ENCODE measurements at places on chromosomes 11 and 22. TPM values are rescaled to one million over a fixed set of nuclear protein-coding genes. Genes with fewer than 3 reads are reported as not detected.

GRCh38 chr22:36510966-36511881 is 4.4 kb upstream of the FOXRED2 start:
- DNase-seq, result peak; percentile 35

DNA sequence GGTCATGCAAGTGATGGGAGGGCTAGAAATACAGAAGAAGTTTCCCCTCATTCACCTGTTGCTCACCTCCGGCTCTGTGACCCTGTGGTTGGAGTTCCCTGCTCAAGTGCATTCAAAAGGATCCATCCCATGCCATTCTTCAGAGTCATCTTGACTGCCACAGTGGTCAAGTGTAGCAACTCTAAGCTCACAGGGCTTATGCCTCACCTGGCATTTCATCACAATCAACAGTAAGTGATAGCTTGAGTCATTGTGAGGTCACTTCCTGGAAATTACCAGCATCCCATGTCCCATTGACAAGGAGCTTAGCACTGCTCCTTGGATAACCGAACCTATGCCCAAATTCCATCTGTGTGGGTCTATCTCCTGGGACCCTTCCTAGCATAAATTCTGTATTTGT is 55.6 kb downstream of the OR4C45 start:
- DNase-seq, result no peak

NCF4 gene
- 6.6 TPM for polyA plus RNA-seq

DNA sequence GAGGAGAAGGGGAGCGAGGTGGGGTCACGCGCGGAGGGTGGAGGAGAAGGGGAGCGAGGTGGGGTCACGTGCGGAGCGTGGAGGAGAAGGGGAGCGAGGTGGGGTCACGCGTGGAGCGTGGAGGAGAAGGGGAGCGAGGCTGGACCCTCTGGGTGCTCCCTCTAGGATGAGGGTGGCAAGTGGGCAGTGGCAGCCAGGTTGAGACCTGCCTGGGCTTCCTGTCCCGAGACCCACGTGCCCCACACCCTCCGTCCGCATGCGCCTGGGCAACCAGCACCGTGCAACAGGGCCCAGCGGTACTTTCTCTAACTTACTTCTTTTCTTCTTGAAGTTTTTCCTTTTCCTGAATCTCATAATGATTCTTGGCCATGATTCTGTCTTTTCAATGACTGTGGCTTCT is 11.1 kb downstream of the MRPL21 start:
- DNase-seq, result no peak

DERL3 gene
- polyA plus RNA-seq, result 0.28 TPM

DNA sequence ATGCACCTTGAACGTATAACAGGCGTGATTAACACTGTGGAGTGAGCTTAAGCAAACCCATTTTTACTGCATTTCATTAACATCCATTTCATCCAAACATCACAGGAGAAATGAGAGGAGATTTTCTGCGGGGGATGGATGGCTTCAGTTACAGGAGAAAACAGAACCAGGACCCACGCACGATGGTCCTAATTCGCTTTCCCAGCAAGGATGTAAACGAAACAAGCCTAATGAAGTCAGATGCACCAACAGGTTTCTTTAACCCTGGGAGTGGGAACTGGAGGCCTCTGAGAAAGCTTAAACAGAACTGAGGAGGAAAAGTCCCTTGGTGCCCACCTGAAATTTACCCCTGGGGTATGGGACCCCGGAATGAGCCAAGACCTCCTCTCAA is 2.7 kb downstream of the CADM1 start:
- DNase-seq, result no peak

GRCh38 chr11:20085918-20086317 is 74.4 kb downstream of the DBX1 start:
- no peak for DNase-seq

DNA sequence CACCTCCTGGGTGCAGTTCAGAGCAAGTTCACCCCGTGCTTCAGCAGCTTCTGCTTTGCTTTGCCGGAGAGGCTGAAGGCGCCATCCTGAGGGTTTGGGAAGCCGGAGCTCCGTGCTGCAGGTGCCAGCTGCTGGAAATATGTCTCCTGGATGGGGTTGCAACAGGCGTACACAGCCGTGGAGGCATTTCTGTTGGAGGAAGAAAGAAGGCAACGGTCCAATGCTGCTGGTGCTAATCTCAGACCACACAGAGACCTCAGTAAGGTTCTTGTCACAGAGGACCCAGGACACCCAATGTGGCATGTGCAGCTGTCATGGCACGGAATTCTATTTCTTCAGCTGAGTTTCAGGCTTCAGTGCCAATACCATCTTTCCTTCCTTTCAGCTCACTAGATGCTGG is 24.2 kb downstream of the ASPHD2 start:
- DNase-seq, result no peak

NDUFC2 gene
- 189 TPM for polyA plus RNA-seq

GRCh38 chr11:133840479-133840941 is 4.8 kb downstream of the SPATA19 start:
- no peak for DNase-seq

DNA sequence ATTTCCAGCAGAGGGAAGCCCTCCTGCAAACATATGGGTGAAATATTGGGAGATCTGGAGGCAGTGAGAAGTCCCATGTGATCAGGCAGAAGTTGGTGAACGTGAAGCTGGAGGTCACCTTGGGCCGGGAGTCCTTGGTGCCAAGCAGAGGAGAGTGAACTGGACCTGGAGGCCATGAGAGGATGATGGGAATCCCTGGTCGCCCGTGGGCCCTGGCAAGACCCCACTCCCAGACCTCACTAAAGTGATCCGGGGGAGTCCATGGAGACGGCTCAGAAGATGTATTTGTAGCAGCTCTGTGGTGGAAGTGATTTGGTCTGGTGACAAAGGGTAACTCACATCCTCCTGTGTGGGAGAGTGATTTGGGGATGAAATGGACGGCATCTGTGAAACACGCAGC is 71.0 kb downstream of the ARHGAP8 start:
- DNase-seq, result no peak

- no peak for DNase-seq
Measured at GRCh38 chr11:76788661-76789442, 5.7 kb downstream of the TSKU start.

GRCh38 chr11:87767615-87768014 is 407.6 kb downstream of the RAB38 start:
- DNase-seq, result no peak

DNA sequence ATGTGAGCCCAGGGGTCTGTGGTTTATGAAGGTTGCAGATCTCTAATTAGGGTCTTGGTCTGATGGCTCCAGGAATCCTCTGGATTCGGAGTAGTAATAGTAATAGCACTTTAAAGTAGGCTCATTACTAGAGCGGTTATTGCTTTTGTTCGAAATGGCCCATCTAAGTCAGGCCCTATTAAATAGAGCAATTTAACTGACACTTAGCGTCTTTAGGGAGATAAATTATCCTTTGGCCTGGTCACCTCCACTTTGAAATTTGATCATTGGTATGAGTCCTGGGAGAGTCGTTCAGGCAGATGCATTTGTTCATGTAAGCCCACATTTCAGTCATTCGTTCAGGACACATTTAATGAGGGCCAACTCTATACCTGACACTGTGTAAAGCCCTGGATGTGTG is 54.8 kb downstream of the LDLRAD3 start:
- DNase-seq, result no peak

- no peak for DNase-seq
Measured at GRCh38 chr11:127017482-127017881, 16.9 kb upstream of the KIRREL3 start.

DNA sequence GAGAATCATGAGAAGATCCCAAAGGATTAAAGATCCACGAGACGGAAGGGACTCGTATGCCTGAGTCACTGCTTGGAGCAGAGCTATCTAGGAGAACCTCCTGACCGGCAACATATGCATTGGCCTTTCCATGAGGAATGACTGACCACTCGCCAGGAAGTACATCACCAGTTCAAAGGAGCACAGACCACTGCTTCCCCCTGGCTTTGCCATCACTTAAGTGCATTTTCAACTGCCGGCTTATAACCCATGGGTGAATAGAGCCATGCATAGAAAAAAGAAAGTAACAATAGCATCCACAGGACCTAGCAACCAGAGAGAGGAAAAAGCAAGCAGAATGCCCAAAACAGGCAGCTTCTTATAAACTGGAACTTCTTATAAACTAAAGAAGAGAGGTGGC is 98.3 kb upstream of the ZC3H12C start:
- no peak for DNase-seq

GRCh38 chr11:1651411-1651980 is 21.9 kb downstream of the KRTAP5-5 start:
- no peak for DNase-seq

DNA sequence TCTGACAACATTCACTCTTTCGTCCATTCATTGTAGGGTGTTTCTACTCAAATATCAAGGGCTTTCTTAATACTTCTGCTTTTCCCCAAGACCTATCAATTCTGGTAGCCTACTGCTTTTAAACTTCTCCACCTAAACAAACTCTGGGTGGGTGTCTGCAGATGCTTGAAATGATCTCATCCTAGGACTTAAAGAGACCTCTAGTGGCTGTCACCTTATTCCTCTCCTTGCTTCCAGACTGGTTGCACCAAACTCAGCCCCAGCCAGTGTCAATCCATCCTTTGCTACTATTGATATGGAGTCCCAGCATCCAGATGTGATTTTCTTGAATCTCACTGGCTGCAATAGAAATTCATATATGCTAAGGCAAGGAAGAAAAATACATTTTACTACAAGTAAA is 274.7 kb downstream of the NXPE2 start:
- no peak for DNase-seq

DNA sequence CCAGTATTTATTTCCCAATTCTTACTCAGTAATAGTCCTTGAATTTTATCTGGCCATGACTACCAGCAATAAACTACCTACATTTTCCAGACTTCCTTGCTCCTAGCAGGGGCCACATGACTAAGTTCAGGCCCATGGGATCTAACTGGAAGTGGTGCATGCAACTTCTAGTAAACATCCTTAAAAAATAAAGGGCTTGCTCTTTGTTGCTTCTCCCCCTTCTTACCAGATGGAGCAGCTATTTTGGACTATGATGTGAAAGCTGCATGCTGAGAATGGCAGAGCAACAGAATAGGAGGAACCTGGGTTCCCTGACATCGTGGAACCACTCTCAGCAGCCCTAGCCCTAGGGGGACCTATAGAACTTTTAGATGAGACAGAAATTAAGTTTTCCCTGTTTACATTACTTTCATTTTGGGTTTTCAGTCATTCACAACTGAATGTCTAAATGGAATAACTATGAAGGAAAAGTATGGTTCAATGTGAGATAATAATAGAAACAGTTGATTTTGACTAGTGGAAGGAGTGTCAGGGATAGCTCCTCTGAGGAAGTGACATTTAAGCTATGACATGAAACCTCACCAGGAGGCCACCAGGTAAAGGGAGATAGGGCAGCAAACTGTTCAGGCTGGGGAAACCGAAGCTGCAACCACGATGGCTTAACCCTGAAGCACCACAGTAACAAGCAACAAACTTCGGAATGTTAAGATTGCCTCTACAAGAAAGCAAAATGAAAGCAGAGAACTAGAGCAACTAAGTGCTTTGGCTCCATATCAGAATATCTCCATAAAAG is 48.9 kb downstream of the PHF21A start:
- no peak for DNase-seq

DNA sequence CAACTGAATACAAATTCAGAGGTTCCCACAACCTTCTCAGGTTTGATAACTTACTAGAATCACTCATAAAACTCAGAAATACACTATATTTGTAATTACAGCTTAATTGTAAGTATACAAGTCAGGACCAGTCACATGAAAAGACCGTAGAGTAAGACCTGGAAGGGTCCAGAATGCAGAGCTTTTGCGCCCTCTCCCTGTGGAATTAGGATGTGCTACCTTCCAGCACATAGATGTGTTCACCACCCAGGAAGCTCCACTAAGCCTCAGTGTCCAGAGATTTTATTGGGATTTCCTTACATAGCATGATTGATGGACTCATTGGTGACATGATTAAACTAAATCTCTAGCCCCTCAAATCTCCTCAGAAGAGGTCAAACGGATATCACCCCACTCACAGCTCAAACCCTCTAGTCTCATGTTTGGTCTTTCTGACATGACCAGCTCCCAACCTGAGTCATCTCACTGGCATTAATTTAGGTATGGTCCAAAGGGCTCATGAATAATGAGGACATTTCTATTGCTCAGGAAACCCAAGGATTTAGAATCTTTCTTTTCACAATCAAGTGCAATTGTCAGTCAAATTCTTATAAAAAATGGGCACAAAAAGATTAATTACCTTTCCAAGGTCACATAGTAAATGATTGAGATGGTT is 77.2 kb upstream of the UBASH3B start:
- no peak for DNase-seq

DNA sequence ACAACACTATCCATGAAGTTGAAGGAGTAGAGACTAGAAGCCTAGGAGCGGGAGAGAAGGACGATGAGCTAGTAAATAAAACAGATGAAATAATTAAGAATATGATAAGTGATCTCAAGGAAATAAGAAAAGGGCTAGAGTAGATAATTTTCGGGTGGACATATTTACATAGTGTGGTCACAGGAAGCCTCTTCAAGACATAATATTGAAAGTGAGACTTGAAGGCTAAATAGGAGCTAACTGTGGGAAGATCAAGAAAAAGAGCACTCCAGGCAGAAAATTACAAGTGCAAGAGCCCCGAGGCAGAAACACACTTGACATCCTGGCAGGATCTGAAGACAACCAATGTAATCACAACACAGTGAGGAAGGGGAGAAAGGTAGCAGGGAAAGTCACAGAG is 11.9 kb upstream of the PPFIBP2 start:
- no peak for DNase-seq

DNA sequence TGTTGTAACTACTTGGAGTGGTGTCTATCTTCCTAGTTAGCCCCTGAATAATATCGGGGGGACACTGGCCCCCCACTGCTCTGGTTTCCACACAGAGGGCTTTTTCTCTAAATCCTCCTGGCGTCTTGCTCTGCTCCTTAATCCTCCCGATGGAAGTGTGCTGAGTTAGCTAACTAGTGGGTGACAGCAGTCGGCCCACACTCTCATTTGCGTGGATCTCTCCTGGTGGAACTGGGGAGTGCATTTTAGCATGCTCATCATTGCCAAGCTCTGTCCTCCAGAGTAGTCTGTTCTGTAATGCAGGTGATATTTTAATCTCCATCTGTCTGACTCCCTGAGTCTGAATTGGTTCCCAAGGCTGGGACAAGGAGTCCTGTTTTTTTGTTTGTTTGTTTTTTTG is 46.1 kb upstream of the RASSF10 start:
- no peak for DNase-seq

DNA sequence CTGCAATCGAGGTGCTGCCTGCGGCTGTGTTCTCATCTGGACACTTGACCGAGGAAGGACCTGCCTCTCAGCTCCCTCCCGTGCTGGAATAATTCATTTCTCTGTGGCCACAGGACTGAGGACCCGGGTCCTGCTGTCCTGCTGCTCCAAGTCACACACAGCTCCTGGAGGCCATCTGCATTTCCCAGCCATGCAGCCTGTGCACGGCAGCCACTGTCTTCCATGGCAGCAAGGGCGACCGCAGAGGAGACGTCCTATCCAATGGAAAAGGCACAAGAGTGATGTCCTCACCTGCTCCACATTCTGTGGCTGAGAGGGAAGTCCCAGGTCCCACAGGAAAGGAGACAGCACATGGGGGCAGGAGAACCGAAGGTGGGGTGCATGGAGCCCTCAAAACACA is 495.8 kb downstream of the BRD1 start:
- no peak for DNase-seq

- DNase-seq, result no peak
Measured at GRCh38 chr11:100354736-100355135, 332.4 kb upstream of the ARHGAP42 start.

GRCh38 chr11:48091426-48092102 is 111.2 kb downstream of the PTPRJ start:
- no peak for DNase-seq

Data from CD8-positive, alpha-beta memory T cell (primary cell).